ENCODE measurements at places on chromosomes 4 and X. TPM values are rescaled to one million over a fixed set of nuclear protein-coding genes. Genes with fewer than 3 reads are reported as not detected.

ACE2 gene
- total RNA-seq: 0.81 TPM

TLR10 gene
- not detected for total RNA-seq

SOWAHB gene
- total RNA-seq: 6.3 TPM

MCF2 gene
- not detected for total RNA-seq

AMMECR1 gene
- 12.7 TPM for total RNA-seq

CT47A7 gene
- total RNA-seq: not detected

BEND2 gene
- not detected for total RNA-seq

DNA sequence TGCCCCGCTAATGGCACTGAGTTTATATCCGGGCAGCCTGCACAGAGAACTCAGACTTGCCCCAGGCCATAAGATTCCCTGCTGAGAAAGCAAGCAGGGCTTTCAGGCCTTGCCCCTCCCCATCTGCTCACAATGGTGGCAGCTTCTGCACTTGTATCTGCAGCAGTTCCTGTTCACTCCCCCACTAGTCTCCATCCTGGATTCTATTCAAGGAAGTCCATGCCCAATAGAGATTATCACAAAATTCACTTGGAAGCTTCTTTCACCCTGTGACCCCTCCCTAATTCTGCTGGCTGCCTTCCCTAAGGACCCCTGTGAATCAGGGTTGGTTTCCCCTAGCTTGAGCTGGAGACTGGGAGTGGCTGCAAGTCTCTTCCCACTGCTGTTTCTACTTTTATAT lies 34.5 kb upstream of the UCP1 start:
- no peaks in the 10 kb centered on the region for H3K27me3 ChIP-seq
- no peak for DNase-seq
- no peak overlapping the region for H3K4me3 ChIP-seq
- no peaks in the 10 kb centered on the region for H3K36me3 ChIP-seq

DNA sequence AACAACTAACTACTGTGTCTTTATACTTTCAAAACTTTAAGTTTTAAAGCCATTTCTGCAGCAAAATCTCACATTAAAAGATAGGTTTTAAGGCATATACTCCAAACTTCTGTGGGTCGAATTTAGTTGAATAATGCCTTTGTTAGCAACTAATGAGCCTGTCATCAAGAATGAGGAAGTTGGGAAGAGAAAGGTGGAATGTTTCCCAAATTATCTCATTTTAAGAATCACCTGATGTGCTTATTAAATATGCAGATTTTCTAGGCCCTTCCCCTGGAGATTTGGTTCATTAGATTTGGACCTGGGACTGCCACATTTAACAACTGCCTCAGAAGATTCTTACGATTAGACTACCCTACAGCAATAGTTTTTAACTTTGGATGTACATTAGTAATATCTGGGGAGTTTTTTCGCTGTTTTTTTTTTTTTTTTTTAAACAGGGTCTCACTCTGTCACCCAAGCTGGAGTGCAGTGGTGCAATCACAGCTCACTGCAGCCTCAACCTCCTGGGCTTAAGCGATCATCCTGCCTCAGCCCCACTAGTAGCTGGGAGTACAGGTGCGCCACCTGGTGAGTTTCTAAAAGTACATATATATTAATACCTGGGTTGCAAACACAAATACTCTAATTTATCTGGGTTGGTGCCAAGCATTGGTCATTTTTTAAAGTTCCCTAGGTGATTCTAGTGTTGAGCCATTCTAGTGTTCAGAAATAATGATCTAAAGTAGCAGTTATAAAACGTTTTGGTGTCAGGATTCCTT lies 16.1 kb upstream of the TASL start:
- H3K27ac ChIP-seq: peak overlapping the region; percentile 17
- H3K4me1 ChIP-seq: peaks cover 22% of the 10 kb centered on the region

DNA sequence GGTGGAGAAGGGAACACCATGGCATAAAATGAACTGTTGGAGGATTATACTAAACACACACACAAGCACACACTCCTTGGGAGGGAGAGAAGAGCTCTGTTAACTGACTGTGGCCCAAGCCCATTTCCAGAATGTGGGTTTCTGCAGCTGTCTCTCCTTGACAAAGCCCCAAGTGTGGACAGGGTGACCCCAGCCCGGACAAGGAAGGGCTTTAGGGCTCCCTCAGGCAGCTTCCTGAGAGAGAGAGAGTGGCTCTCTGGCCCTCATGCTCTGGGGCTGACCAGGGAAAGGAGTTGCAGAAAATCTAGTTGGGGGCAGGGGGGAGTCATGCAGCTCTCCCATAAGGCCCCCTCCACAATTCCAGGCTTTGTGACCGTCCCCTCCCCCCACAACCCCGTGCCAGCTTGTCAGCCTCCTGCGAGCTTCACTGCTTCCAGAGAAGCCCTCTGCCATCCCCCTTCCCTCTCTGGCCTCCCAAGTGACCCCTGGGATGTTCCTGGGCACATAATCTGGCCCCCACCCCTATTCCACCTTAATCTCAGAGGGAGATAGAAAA lies 590 bp downstream of the ARHGEF9 start:
- no peaks in the 10 kb centered on the region for H3K36me3 ChIP-seq
- no peak for DNase-seq
- H3K27me3 ChIP-seq: no peaks in the 10 kb centered on the region
- H3K4me1 ChIP-seq: no peaks in the 10 kb centered on the region

- H3K4me3 ChIP-seq: no peak overlapping the region
- H3K27me3 ChIP-seq: peaks cover 86% of the 10 kb centered on the region
- H3K36me3 ChIP-seq: no peaks in the 10 kb centered on the region
- no peak overlapping the region for H3K27ac ChIP-seq
Observed at GRCh38 chr4:20816287-20816686, 116.0 kb downstream of the PACRGL start.

- H3K4me3 ChIP-seq: no peak overlapping the region
- H3K4me1 ChIP-seq: no peaks in the 10 kb centered on the region
- H3K36me3 ChIP-seq: no peaks in the 10 kb centered on the region
Observed at GRCh38 chr4:171985129-171985528, 171.9 kb downstream of the GALNTL6 start.

GRCh38 chr4:176753049-176753448 lies 39.7 kb downstream of the VEGFC start:
- no peaks in the 10 kb centered on the region for H3K36me3 ChIP-seq
- 0 out of 2 replicates have a peak, but pooled peaks cover 4% of the 10 kb centered on the region for H3K4me1 ChIP-seq

DNA sequence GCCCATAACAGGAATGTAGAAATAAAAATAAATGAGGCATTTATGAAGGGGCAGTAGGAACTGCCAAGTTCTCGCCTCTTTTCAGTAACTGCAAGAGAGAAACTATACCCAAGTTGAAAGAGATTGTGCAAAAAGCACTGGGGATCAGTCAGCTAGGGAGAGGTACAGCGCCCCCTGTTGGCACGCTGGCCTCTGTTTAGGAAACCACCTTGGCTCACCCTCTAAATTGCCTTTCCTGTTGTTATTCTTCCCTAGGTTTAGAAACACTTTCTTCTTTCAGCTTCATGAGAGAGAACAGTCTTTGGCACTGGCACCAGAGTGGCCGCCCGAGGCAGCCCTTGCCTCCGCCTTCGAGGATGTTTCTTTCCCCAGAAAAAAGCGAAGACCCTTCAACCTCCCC lies 348.5 kb downstream of the MID1IP1 start:
- H3K4me1 ChIP-seq: peaks cover 14% of the 10 kb centered on the region
- peak; percentile 64 for DNase-seq
- no peak overlapping the region for H3K4me3 ChIP-seq

DNA sequence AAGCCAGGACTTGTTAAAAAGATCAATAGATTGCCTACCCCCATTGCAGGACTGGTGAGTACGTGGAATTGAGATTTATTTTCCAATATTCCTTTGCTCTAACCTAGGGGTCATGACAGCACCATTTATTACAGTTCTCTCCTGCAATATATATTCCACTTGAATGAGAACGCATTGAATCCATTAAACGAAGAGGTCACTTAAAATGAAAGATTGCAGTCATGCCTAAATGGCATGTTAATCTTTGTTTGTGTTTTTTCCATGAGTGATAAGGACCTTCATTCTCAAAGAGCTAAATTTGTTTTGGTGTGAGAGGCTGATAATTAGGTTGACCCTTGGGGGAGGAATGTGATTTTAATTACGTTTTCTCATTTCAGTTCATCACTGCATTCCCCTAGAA lies 13.5 kb upstream of the LIMCH1 start:
- no peaks in the 10 kb centered on the region for H3K4me1 ChIP-seq
- H3K27ac ChIP-seq: no peak overlapping the region
- no peak for DNase-seq
- H3K4me3 ChIP-seq: no peak overlapping the region
- H3K27me3 ChIP-seq: no peaks in the 10 kb centered on the region
- H3K36me3 ChIP-seq: no peaks in the 10 kb centered on the region

GRCh38 chrX:122196343-122196742 lies 987.7 kb upstream of the GRIA3 start:
- H3K27ac ChIP-seq: no peak overlapping the region
- no peak for DNase-seq
- H3K27me3 ChIP-seq: no peaks in the 10 kb centered on the region

Measured in PC-3 (cell line).